ENCODE measurements at places on chromosomes 2 and 18. TPM values are rescaled to one million over a fixed set of nuclear protein-coding genes. Genes with fewer than 3 reads are reported as not detected.

The QPCT gene
- total RNA-seq: 1.5 TPM

DNA sequence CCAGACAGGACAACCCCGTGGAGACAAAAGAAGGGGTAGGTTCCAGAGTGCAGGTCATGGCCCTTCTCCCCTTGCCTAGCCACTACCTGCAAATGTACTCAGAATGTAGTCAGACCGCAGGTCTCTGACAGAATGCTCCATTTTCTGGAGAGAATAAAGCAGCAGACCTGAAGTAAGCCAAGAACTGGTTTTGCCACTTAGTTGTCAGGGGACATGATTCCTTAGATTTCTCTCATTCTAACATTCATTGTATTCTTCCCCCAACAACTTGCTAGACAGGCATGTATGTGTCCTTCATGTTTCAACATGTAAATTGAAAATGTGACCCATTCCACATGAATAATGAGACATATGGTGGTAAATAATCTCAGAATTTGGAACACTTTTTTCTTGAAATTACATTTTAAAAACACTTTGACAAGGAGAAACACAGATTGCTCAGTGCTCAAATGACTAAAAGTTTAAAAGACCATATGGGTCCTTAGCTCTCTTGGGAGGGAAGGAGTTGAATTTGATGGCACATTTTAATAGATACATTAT lies 142.4 kb downstream of the CCBE1 start:
- H3K27me3 ChIP-seq: no peaks in the 10 kb centered on the region
- H3K4me1 ChIP-seq: no peaks in the 10 kb centered on the region
- no peak overlapping the region for H3K4me3 ChIP-seq
- no peak for DNase-seq
- no peak overlapping the region for H3K27ac ChIP-seq

DNA sequence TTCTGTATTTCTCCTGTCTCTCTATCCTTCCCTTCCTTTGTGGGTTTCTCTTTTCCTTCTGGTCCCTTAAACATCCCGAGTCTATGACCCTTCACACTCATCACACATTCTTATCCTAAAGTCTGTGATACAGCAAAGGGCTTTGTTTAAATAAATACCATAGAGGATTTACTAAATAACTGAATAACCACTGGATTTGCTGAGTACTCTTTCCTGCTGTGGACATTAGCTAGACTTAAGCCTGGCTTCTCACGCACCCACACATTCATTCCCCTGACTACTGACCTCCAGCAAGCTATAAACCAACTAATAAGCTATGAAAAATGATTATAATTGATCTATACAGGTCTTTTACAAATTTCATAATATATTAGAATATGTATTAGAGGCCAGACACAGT lies 76.6 kb downstream of the COL4A3 start:
- no peaks in the 10 kb centered on the region for H3K36me3 ChIP-seq
- H3K4me1 ChIP-seq: no peaks in the 10 kb centered on the region
- no peaks in the 10 kb centered on the region for H3K27me3 ChIP-seq
- H3K27ac ChIP-seq: no peak overlapping the region

DNA sequence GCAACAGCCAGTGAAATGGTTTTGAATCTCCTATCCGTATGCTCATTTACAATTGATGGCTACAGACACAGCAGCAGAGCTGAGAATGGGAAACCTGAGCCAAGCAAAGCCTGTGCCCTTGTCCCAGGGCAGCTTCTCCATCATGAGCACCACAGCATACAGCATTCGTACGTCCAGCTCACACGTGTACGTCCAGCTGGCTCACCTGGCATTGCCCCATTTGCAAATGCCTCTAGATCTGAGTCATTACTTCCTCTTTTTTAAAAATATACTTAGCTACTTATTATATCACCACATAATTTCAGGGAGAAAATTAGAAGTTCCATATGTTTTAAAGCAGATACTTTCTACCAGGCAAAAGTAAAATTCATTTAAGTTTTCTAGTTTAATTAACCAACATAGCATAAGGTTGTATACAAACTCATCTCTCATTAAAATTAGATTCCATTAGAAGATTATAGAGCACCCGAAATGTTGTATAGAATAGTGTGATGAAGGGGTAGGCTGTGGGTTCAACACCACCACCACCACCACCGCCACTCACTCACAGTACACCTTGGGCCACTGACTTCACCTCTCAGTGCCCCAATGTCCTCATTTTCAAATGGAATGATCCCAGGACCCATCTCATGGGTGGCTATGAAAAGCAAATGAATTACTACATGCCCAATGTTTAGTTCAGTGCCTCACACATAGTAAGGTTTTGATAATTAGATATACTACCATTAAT lies 31.4 kb upstream of the TMEM177 start:
- no peak for DNase-seq
- H3K4me1 ChIP-seq: no peaks in the 10 kb centered on the region
- H3K27ac ChIP-seq: no peak overlapping the region
- no peaks in the 10 kb centered on the region for H3K36me3 ChIP-seq
